ENCODE measurements at places on chromosomes 6 and 20.

GRCh38 chr6:44837255-44837654 lies 449.7 kb downstream of the CDC5L start:
- no peak for DNase-seq

- DNase-seq, result no peak
Observed at GRCh38 chr6:105136431-105137350, 43.1 kb downstream of the POPDC3 start.

DNA sequence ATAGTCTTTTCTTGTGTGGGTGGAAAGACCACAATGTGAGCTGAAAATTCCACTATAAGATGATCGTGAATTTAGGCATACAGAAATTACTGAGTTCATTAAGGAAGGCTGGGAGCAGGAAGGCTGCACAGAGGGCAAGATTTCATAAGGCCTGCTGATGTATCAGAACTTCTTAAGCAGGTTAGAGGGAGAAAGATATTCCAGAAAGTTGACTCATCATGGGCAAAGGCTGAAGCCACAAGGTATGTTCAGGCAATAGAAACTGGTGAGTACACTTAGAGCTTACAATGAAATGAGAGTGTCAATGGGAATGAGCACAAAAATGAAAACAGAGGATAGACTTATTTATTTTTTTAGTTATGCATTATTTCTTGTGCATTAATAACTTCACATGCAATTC lies 618.6 kb downstream of the CBLN4 start:
- DNase-seq, result no peak

DNA sequence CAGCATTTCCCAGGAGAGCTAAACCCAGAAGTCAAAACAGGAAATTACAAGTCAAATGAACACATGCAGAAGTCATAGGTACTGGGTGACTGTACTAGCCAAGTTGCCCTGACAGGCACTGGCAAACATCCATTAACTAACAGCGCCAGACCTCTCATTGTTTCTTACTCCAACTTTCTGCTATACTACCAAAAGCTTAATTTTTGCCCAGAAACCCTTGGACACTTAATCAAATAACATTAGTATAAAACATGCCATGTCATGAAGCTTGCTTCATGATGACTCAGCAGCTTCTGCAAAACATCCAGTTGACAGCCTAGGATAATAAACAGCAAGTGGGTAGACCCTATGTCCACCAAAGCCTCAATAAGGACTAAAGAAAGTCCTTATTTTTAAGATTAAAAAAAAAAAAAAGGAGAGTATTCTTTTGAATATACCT lies 3.5 kb downstream of the NUP153 start:
- DNase-seq, result peak; percentile 44

DNA sequence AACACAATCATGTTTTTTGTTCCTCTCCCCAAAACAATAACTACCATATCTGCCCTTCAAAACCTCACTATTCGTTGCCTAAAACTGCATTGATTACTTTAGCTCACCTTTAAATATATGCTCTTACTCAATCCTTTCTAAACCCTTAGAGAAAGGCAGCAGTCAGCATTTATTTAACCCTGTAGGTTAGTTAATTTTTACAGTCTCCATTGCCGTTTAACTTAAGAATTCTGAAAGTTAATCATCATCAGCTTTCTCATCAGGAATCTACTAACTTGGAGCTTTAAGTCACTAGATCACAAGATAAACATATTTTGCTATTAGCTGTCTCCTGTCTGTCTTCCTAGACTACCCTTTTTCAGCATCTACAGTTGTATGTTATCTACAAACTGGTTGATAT lies 991.9 kb downstream of the EPHA7 start:
- DNase-seq, result no peak

DNA sequence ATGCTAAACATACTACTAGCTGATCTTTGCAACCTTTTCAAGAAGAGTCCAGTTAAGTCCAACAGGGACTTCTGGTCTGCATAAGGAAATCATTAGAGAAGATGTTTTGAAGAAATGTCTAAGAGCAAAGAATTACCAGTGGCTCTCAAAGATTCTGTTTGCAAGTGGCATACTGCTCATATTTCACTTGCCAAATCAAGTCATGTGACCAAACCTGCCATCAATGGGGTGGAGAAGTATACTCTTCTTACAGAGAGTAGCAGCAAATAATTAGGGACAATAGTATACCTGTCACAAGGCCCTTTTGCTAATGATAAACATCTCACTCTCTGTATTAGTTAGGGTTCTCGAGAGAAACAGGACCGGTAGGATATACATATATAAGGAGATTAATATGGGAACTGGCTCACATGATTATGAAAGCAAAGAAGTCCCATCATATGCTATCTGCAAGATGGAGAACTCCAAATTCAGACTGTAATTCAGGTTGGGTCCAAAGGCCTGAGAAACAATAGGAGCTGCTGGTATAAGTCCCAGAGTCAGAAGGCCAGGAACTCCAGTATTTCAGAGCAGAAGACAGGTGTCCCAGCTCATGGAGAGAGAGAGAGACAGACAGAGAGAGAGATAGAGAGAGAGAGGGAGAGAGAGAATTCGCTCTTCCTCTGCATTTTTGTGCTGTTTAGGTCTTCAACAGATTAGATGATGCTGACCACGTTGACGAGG lies 111.5 kb downstream of the LCA5 start:
- no peak for DNase-seq

DNA sequence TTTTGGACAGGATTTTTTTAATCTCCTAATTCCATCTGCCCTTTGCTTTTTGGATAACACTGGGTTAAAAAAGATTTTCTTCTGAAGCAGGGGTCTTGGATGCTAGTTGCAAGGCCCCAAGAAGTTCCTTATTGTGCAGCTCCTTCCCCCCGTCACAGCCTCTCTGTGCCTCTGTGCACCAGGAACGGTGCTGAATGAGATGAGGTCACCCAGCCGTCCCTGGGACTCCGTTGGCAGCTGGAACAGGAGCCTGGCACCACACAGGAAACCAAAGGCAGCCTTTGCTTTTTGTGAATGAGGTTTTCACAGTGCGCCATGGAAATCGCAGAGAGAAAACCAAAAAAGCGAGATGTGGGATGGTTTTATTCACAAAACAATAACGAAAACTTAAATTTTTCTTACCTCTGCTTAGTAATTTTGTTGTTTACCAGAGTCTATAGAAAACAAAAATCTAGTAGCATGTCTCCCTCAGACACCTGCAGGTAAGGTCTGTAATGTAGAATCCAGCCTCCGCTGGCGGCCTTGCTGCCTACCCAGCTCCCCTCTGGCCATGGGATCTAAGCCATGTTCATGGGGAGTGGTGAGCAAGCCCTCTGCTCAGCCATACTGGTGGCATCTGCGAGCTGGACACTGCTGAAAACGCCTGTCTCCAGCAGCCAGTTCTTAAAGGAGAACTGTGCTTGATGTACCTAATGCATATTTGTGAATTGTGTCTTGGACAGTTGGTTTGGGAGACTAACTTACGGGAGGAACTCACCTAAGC lies 40.4 kb upstream of the SYNJ2 start:
- no peak for DNase-seq

DNA sequence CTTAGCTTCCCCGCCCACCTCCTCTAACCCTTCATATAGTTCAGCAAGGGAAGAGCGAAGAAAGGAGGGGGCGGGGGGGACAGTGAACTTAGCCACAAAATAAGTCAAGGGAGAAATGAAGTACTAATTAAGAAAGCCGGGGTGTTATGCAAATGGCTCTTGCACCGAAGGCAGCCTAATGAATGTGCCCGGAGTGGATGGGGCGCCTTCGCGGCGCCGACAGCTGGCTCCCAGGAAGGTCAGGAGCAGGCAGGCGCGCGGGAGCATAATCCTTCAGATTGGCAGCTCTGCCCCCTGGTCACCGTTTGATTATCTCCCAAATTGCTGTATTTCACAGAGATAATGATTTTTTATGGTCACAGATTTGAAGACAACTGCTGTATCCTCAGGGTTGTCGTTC lies 395.1 kb downstream of the TFAP2B start:
- DNase-seq, result no peak

- peak; percentile 88 for DNase-seq
Observed at GRCh38 chr6:134247231-134247833, 70.6 kb downstream of the SGK1 start.

GRCh38 chr6:3874069-3874468 lies 24.9 kb downstream of the FAM50B start:
- DNase-seq, result no peak

DNA sequence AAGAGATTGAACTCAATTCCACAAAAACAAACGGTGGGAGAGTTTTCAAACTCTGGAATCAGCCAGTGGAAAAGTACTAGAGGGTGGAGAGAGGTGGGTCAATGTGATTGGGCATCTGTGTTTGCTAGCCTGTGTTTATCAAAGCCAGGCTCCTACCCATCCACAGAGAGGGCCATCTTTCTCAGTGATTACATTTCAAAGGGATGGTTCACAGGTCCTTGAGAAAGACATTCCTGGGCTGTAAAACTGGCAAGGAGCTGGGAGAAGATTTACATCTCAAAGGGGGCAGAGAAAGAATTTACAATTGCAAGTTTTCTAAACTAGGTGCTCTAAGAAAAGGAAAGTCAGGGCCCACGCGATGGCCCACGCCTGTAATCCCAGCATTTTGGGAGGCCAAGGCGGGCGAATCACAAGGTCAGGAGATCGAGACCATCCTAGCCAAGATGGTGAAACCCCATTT lies 146.8 kb upstream of the UST start:
- no peak for DNase-seq

GRCh38 chr6:2108700-2109306 lies 136.6 kb downstream of the GMDS start:
- DNase-seq, result no peak

DNA sequence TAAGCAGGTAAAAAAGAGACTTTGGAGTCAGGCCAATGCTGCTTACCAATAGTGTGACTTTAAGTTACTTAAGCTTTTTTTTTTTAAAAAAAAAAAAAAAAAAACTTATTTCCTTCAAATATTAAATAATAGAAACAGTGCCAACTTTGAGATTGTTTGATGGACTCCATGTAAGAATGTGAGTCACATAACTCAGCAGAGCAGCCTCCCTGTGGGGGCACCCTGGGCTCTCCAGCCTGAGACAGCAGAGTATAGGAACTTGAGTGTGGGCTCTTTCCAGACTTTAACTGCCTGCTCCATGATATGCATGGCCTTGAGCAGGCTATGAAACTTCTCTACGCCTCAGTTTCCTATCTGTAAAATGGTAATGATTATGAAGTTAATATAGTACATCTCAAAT lies 113.3 kb upstream of the SAMD5 start:
- DNase-seq, result no peak

DNA sequence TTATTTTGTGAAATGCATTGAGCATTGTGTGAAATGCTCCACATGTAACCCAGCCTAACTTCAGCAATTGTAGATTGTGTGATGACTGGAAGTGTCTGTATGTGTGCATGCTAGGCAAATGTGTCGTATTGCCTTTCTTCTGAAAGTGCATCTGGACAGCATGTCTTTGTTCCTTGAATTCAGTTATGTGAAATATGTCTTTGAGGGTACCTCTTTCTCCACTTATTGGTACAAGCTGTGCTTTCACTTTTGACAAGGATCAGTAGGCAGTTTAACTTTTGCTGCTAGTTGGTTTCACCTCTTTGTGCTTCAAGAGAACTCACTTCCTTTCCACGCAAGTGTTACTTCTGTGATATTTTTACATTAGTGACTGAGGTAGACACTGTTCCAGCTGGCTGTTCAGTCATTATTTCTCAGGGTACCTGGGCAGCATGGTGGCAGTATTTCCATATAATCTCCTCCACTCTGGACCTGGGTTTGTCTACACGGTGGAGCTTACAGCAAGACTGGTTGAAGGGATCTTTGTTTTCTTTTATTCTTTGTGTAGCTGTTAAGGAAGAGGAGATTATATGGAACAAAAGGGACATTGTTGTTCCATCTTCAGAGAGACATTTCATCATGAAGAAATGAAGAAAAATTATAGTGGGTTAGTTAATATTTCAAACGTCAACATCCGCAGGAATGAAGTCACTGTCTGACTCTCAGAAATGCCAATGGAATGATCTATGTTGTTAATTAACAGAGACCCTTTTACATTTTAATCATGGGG lies 175.4 kb downstream of the UTRN start:
- DNase-seq, result peak; percentile 36

- no peak for DNase-seq
Observed at GRCh38 chr20:10005885-10006284, 28.9 kb upstream of the ANKEF1 start.

- DNase-seq, result no peak
Observed at GRCh38 chr6:160014869-160015182, 45.9 kb downstream of the IGF2R start.

DNA sequence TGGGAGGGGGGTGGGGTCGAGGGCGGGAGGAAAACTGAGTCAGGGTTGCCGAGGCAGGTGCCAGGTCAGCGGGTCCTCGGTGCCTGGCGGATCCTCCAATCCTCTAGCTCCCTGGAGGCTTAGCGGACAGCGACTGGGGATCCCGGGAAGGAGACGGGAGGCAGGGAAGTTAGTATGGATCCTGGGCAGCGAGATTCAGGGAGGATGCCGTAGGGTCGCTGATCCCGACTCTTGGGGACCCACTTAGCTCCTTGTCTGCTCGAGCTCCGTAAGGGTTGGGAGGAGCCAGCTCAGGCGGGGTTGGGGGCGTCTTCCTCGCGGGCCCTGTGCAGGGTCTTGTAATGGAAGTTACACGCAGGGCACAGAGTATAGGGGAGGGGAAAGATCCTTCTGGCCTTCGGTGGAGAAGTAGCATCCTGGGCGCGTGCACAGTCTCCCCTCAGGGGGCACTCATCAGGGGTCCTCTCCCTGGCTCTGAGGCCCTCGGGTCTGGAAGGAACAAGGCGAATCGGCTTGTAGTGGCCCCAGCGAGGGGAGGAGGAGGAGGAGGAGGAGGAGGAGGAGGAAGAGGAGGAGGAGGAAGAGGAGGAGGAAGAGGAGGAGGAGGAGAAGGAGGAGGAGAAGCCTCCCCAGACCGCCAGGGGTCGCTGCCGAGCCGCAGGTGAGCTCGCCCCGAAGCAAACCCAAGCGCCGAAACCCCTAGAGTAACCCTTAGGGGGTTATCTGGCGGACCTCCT lies 6.4 kb upstream of the SLC12A5 start:
- peak; percentile 78 for DNase-seq

DNA sequence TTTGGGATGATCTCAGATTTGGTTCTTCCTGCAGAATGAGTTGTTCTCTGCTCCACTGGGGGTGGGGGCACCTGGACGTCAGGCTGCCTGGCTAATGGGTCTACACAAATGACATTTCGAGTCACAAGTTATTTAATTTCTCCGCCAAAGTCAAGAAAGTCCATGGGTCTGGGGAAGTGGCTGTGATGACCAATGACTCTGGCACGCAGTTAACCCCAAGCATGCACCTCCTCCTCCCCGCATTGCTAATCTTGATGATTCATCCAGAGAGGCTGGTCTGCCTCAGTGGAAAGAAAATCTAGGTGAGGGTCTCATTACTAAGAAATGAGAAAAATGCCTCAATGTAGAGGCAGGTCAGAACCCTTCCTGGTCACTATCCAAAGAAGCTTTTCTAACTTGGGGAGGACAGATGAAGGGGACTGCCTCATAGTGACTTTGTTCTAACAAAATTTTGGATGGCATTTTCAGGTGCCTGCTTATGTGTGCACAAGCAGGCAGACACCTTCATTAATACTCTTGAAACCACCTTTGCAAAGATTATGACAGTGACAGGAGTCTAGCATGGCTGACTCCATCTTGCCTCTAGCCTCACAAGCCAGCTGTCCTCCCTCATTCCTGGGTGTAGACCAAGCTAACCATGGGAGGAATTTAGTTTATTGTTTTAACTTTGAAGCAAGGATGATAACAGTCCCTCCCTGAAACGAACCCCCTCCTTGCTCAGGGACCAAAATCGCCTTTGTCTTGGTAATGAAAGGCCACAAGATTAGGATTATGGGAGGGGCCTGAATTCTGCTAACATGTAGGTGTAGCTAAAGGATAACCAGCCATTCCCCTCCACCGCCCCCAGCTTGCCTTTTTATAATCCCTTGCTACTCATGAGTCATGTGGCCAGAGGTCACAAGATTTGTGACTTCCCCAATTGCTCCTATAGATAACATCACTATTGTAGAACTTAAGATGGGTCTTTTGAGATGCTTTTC lies 98.6 kb upstream of the MRPS10 start:
- no peak for DNase-seq

GRCh38 chr20:41123631-41124030 lies 13.7 kb upstream of the PLCG1 start:
- DNase-seq, result no peak
